Fibroblast of skin of abdomen (primary cell): ENCODE measurements at places on chromosomes 4 and X.

GRCh38 chrX:16696956-16697355, 15.5 kb downstream of the CTPS2 start:
- no peak for DNase-seq

GRCh38 chr4:96149894-96150293, 310.0 kb downstream of the PDHA2 start:
- DNase-seq = peak; percentile 5

DNA sequence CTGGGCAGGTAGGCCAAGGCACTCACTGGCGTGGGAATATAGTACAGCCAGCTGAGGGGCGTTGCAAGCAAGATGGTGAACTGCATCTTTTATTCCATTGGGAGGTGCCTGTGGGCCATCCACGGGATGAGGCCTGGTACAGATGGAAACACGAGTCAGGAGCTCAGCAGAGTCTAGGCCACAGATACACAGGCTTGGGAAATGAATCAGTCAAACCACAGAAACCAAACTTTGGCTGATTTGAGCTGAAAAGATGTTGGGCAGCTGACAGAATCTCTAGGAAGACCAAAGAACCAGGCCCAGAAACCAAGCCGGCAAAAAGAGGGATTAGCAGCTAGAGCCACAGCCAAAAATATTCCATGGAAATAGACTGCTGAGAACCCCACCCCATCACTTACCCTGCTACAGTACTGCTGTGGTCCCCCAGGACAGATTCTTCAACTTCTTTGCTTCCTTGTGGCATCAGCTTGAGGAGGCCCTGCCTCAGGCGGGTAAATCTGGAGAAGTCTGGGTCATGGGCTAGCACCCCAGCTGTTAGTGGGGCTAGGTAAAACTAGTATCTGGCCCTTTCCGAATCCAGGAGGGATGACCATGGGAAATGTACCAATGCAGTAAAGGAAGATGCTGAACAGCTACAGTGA, 75.4 kb downstream of the TMEM131L start:
- peak; percentile 98 for DNase-seq

GRCh38 chr4:38803833-38804653, 548 bp downstream of the TLR1 start:
- DNase-seq = no peak

- no peak for DNase-seq
Measured at GRCh38 chrX:38515291-38515690, 46.1 kb upstream of the TSPAN7 start.

DNA sequence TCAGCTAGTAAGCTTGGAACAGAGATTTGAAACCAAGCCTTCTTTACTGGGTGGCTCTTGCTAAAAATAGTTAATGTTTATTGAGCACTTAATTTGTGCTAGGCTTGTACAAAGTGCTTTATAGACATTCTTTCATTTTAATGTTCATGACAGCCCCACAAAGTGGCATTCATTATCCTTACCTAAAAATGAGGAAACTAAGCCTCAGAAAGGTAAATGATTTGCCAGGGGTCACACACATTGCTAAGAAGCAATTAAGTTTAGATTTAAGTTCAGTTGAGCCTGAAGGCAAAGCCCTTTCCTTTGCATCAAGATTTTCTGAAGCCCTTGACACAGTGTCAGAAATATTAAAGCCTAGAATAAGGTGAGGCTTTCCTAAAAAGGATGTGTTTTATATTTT, 327.5 kb upstream of the FGF13 start:
- DNase-seq = no peak
